ENCODE measurements at places on chromosomes 2 and 18. TPM values are rescaled to one million over a fixed set of nuclear protein-coding genes. Genes with fewer than 3 reads are reported as not detected.

DNA sequence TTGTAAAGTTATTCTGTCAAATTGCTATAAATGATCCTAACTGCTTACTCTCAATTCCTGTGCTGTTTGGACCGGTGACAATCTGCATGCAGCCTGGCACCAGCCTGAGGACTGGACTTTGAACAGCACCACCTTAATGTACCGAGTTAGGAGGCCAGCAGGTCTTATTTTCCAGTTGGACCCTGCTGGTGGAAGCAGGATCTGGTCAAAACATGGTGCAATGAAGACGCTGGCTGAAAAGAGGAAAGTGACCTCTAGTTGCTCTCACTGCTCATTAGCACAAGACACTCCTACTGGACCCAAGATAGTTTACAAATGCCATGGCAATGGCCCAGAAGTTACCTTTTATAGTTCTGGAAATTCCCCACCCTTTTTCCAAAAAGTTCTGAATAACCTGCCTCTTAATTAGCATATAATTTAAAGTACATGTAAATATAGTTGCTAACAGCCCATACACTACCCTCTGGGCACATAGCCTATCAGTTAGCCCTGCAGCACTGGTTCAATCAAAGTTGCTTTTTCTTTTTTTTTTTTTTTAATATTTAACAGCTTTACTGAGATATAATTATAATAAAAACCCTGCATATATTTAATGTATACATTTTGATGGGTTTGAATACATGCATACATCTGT lies 35.8 kb downstream of the RBKS start:
- no peak for DNase-seq

AQP12A gene
- total RNA-seq: not detected

ZSWIM2 gene
- total RNA-seq: not detected

UGT1A7 gene
- total RNA-seq: not detected
